ENCODE measurements at places on chromosomes 2 and 18.

GRCh38 chr2:19577723-19578122, 219.3 kb upstream of the OSR1 start:
- DNase-seq, result no peak

DNA sequence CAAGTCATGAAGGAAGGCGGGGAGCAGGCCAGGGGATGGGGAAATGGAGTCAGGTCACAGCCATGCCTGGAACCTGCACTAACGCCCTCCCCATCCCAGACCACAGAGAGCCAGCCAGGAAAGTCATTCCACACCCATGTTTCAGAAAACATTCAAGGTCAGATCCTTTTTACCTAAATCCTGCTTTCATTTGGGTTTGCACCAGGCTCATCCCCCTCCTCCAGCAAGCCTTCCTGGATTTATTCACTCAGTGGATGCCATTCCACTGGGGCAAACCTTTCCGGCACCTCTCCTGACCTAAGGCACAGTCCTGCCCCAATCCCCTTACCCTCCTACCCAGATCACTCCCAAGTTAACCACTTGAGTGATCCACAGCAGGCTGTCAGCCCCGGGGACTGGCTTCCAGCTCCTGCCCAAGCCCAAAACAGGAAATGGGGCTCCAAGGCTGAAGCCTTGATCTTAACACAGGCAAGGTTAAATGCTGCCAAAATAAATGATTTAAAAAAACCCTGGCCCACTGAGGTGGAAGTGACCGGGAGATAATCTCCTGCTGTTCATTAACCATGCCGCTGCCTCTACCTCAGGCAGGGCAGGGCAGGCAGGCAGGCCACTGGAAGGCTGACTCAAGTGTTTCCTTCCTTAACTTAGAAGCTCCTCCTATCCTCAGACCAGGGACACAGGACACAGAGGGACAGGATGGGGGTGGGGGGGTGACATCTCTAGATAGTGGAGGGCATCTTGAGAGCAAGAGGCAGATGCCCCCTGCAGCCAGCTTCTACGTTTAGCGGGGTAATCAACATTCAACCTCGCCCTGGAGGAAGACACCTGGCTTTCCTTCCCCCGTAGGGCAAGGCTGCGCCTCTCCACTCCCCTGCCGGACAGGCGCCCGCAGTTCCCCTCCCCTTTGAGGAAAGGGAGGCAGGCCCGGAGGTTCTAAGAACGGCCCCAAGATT, 1.4 kb downstream of the RAB11FIP5 start:
- DNase-seq, result no peak

DNA sequence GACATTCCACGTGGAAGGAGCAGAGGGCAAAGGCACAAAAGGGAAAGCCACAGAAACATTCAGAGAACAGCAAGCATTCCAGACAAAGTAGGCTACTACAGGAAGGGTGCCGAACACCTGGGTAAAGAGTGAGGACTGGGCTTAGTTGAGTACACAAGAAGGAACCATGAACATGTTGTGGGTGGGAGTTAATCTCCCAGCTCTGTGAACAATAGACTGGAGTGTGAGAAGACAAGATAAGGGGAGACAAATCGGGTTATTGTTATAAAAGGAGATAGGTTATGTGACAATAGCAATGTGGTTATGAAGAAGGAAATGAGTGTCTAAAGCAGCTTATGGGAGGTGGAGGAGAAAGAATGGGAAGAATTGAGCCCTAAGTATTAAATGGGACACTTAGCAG, 70.0 kb downstream of the DPP4 start:
- no peak for DNase-seq

- no peak for DNase-seq
Measured at GRCh38 chr2:56260415-56260814, 76.6 kb downstream of the CCDC85A start.

- peak; percentile 38 for DNase-seq
Measured at GRCh38 chr18:9971313-9971920, 57.6 kb downstream of the VAPA start.

DNA sequence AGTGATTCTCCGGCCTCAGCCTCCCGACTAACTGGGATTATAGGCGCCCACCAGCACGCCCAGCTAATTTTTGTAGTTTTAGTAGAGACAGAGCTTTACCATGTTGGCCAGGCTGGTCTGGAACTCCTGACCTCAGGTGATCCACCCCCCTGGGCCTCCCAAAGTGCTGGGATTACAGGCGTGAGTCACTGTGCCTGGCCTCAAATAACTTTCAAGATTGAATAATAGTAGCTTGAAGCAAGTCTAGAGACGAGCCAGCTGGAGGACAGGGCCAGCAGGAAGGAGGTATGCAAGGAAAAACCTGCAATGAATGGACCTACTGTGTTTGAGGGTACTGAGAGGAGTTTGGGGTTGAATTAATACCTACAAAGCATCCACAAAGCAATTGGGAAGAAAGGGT, 87.5 kb downstream of the MSH2 start:
- DNase-seq, result no peak

GRCh38 chr18:10723496-10723895, 197.7 kb downstream of the NAPG start:
- no peak for DNase-seq

DNA sequence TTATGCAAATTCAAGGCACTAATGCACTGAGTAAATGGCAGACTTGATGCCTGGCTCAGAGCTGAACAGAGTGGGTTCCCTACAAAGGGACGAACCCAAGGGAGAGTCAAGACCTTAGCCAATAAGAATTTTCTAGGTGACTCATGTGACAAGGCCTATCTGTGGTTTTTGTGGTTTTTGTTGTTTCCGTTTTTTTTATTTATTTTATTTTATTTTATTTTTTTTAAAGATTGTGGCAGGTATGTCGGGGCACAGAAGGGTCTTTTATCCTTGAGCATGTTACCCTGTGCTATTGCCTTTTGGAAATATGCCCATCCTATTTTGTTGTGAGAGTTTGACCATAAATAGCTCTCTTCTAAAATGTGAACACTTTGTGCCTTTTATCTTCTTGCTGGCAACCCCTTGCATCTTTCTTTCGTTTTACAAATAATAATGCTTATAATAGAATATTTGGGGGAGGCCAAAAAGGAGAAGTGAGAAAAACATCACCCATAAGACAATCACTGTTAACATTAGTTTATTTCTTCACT, 113.4 kb upstream of the AQP4 start:
- DNase-seq, result no peak
